GM12891 (cell line): ENCODE measurements at places on chromosomes 3 and 15.

- no peak for DNase-seq
Measured at GRCh38 chr3:126630020-126630419, 24.9 kb downstream of the TXNRD3 start.

GRCh38 chr15:100194996-100195395, 146.8 kb downstream of the ADAMTS17 start:
- DNase-seq = no peak

DNA sequence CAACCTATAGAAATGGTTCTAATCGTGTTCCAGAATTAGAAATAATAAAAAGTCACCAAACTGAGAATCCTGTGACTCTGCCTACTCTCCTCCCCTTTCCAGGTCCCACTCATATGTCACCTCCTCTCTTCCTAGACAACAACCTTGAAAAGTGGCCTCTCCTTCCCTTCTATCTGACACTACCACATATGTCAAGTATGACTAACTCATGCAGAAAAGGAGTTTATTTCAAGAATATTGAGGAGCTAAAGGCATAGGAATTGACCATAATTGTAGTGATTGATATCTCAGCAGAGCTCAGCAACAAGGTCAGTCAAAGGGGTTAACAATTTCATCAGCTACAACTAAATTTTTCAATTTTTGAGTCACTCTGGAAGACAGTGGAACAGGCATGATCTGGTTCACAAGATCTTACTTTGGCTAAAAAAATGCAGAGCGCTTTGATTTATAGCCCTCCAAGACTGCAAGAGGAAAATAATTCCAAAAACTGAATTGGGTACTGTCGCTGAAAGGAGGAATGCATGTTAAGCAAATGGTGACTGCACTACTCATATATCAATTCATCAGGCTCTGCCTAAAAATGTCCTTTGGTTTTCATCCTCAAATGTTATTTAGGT, 160.6 kb upstream of the ARHGEF26 start:
- no peak for DNase-seq

DNA sequence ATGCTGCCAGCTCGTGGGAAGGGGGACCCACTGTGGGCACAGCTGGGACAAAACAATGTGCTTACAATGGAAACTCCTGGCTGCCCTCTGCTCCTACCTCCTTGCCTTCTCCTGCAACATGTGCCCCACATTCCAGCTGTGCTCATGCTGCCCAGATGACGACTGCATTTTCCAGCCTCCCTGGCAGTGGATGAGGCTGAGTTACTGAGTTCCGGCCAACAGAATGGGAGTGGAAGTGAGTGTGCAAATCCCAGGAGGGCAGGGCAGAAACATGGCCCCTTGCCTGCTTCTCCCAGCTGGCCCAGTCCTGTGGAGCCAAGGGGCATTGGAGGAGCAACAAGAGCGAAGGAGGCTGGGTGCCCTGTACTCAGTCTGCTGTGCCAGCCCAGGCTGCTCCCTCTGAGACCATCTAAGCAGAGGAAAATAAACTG, 17.1 kb downstream of the KLF15 start:
- DNase-seq = no peak

- no peak for DNase-seq
Measured at GRCh38 chr3:72427624-72428023, 420.6 kb downstream of the SHQ1 start.

DNA sequence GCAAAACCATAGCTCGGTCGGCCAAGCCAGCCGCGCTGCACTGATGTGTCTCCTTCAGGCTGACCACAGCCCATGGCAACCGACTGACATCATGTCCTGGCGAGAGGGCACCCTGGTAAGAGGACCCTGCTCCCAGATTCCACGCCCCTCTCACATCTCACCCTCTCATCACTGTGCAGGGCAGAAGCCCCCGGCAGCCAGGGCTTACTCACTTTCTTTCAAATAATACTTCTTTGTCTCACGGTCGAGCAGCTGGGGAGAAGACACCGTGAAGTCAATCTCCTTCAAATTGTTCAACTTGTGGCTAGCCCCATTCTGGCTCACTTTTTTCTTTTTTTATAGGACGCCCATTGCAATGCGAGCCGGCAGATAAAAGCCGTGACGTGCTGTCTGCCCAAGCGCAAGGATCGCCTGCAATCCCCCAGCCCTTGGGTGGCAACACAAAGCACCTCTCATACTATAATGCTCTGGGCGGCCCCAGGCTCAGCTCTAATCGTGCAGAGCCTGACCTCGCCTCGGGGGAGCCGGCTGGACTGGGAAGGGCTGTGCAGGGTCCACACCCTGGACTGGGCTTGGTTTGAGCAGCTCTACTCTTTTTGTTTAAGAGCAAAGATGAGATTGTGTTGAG, 33.6 kb downstream of the VGLL4 start:
- DNase-seq = no peak

- DNase-seq = no peak
Measured at GRCh38 chr15:27723821-27724220, 375.3 kb downstream of the OCA2 start.

- DNase-seq = no peak
Measured at GRCh38 chr3:171054921-171055320, 28.4 kb upstream of the SLC2A2 start.

GRCh38 chr3:138351916-138352550, 3.7 kb downstream of the MRAS start:
- no peak for DNase-seq

DNA sequence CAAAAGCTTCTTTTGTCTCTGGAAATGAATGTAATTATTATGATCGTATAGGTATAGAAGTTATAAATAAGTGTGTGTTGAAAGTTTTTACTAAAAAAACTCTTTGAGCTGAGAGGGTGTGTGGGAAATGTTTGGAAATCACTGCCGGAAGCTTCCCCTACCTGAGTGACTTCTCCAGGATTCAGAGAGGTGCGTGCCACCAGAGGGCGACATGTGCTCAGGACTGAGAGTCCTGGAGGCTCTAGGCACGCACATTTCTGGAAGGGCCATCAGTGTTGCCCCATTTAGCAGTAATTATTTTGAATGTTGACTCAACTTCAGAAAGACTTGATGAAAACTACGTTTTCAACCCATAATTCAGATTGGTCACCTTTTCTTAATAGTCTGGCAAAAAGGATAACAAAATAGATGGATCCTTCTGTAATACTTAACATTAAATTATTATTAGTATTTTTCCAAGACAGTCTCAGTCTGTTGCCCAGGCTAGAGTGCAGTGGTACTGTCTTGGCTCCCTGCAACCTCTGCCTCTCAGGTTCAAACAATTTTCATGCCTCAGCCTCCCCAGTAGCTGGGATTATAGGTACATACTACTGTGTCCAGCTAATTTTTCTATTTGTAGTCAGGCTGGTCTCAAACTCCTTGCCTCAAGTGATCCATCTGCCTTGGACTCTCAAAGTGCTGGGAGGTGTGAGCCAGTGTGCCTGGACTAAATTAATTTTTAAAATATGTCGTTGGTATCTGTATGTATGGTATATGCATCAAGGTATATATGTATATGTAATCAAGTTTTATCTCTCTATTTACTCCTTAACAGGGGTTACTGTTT, 34.5 kb downstream of the GPR171 start:
- DNase-seq = no peak

DNA sequence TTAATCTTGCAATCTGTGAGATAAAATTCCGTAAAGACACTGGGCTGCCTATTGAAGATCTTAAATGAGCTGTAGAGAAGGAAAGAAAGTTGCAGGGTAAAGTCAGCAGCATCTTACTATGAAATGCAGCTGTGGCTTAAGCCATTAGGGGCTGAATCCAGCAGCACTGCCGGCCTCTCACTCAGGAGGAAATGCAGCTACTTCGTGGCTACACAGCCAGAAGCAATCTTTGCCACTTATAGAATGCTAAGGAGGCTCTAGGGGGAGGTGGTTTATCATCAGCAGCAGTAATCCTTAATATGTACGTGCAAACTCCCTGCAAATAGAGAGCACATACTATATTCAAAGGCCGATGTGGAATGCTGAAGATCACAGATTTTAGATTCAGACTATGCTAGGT, 19.1 kb upstream of the MCTP2 start:
- DNase-seq = no peak

- DNase-seq = no peak
Measured at GRCh38 chr15:26102365-26102764, 239.2 kb upstream of the ATP10A start.
